Head of caudate nucleus (tissue), 42 donors: ENCODE measurements at places on chromosomes 2 and 18.

DNA sequence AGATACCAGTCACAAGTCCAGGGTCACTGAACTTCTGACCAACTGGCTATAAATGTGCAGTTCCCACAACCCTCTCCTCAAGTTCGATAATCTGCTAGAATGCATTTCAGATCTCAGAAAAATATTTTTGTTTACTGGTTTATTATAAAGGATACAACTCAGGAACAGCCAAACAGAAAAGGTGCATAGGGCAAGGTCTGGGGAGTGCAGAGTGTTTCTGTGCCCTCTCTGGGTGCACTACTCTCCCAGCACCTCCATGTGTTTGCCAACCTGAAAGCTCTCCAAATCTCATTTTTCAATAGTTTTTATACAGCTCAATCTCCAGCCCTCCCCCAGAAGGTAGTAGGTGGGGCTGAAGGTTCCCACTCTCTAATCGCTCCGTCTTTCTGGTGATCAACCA lies 85.2 kb downstream of the SKA1 start:
- no peak for DNase-seq

DNA sequence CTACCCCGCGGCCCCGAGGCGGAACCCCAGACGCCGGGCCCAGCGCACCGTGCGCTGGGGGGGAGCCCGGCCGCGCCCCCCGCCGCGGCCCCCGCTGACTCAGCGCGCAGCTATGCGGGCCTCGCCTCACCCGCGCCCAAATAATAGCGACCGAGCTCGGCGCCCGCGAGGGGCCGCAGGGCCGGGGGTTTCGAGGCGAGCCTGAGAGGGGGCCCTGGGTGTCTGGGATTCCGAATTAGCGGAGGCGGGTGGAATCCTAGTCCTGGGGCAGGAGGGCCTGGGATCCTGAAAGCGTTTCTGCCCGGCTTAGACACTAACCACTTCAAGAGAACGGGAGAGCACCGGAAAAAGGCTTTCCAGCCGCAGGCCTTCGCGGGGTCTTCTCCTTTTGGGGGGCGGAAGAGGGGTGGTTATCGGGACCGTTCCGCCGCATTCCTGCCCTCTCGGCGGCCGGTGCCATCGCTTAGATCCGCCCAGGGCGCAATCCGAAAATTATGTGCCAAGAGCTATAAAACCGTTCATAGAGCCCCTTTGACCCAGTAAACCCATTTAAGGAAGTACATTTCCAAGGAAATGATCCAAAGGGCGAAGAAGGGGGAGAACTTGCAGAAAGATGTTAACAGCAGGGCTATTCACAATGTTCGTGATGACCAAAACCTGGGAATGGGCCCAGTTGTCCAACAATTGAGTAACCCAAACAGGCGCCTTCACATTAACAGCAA lies 681 bp upstream of the ROCK2 start:
- DNase-seq: peak; percentile 72

DNA sequence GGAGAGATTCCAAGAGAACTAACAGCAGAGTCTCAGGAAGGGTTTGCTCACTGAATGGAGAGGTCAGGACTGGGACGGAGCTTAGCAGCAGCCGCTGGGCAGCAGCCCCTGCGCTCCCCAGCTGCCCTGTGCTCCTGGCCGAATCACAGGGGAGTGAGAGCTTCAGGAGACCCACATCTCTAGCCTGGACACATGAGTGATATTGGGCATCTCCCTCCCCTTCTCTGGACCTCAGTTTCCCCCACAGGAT lies 511 bp downstream of the MATN3 start:
- no peak for DNase-seq

GRCh38 chr2:119123389-119123788 lies 35.2 kb downstream of the C1QL2 start:
- no peak for DNase-seq

DNA sequence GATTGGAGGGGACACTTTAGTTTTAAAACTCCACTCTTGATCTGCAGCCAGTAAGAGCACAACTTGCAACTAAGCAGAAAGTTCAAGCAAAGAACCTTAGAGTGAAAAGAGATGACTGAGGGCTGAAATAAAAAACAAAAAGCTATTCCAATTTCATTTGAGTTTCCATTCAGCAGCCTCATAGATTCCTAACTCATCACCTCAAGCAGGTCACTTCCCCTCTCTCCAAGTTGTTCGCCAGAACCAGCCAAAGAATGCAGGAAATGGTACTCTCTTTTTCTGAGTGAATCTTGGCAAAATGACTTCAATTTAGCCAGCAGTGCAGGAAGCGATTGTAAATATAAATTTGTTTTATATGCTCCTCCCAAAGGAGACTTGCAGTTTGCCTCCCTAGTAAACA lies 213.3 kb downstream of the SETBP1 start:
- DNase-seq: no peak

GRCh38 chr2:203808046-203808750 lies 59.4 kb upstream of the CTLA4 start:
- no peak for DNase-seq

DNA sequence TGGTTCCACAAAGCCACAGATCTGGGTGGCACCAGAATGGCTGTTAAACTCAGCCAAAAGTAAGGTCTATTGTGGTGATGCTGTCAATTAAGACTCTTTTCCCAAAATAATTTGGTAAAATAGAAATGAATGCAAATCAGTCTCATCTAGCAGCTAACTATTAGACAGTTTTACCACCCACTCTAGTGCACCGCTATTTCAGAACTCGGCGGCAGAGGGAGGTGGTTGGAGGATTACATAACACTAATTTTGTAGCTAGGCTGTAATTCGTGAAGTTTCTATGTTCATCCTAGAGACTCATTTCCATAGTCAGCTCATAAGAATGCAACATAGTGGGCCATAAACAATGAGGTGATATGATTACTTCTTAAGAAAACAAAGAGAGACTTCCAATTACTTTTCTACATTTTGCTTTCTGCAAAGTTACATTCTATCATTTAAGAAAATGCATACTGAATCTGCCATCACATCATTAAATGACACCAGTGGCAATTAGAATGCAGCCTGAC lies 413.8 kb downstream of the FBXO15 start:
- no peak for DNase-seq

- no peak for DNase-seq
These were observed 220.9 kb upstream of the EPHA4 start for GRCh38 chr2:221792971-221793521.
